ENCODE measurements at places on chromosomes 5 and 9.
A peak's percentile ranks its signal among the peaks of the same experiment; 100 is the strongest.

DNA sequence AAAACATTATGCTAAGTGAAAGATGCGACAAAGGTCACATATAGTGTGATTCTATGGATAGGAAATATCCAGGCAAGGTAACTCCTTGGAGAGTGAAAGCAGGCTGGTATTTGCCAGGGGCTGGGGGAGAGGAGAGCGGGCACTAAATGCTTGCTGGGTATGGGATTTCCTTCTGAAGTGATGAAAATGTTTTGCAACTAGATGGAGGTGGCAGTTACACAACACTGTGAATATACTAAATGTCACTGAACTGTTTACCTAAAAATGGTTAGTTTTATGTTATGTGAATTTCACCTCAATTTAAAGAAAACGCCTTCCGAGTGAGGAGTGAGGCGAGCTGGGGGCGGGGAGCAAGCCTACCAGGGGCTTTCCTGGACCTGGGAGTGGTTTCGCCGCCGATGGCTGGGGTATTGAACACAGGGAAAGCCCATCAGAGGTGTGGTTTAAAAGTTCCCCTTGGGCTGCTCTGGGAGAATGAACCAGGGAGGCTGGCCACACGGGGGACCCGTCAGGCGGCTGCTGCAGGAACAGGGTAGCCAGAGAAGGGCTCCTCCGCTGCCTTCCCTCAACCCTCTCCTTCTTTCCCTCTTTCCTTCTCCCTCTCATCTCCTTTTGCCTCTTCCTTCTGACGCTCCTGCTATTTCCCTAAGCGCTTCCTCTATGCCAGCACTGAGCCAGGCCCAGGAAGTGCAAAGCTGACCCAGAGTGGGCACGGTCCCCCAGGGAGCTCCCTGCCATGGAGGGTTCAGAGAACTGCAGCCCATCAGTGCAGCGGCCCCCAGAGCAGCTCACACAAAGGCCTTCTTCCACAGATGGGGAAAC, 4.9 kb downstream of the AKNA start:
- DNase-seq, result peak; percentile 55

DNA sequence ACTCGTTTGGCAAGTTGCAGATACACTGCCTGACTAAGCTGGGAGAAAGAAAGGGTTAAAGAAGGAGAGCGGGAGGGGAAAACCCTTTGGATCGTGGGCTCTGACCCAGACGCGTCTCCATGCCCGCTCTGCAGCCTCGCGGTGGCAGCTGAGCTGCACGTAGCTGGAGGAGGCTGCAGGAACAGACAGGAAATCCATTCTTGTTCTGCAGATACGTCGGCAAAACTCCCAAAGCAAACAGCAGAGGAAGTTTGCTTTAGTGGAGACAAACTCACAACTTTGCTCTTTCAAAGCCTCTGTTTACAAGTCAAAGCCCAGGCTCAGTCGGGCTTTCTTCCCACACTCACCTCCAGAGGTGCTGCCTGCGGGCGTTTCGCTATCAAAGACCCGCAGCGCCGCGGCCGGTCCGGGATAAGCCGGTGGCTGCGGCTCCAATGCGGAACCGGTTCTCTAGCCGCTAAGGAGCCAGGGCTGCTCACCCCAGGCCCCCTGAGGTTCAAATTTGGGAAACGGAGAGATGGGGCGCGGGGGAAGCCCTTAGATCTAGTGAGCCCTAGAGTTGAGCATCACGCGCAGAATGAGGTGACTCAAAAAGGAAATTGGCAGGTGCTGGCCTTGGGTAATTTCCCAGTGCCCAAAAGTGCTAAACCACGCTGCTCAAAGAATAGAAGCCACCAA, 60.7 kb downstream of the MAT2B start:
- DNase-seq, result peak; percentile 13

DNA sequence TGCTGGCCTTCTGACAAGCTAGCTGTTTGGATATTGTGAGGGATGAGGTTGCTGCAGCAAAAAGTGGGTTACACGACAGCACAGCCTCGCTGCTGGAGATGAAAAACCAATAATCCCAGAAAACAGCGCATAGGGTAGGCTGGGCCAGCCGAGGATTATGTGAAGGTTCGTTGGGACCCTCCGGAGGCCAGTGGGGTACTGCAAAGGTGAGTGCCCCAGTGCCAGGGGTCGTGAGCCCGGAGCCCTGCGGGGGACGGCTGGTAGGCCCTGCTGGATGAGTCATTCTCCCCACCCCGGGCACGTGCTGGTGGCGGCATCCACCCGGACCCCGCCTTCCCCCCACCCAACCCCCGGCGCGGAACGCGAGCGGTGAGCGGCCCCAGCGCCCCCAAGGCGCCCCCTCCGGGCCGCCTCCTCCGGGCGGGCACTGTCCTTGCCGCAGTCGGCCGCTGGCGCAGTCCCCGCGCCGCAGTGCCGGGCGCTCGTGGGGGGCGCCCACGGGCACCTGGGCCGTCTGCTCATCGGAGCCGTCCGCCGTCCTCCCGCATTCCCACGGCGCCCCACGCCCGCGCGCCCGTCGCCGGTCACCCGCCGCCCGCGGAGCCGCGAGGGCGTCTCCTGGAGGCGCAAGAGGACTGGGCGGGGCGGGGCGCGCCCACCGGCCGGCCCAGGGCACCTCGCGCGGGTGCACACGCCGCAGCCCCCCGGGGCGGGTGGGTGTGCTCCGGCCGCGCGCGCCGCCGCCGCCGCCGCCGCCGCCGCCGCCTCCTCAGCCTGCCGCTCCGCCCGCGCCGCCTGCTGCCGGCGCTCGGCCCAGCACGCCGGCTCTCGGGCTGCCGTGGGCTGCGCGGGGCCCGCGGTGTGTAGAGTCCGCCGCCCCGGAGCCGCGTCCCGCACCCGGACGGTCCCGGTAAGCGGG, at the start of gene PHF24:
TSS of gene PHF24 (plus strand) at position 794 of the 919 bp plus-strand sequence. CDS start 13,014 bp downstream, outside the sequence.
- peak; percentile 19 for DNase-seq

DNA sequence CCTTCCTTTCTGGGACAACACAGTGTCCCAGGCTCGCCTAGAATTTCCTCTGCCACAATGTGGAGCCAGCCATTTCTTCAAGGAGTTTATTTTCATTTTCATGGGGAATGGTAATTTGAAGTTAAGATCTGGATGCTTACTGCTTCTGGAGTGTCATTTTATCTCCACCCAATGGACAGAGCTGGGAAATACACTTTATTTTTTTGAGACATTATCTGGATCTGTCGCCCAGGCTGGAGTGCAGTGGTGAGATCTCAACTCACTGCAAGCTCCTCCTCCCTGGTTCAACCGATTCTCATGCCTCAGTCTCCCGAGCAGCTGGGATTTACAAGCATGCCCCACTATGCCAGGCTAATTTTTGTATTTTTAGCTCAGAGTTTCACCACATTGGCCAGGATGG, 12.7 kb upstream of the THG1L start:
- DNase-seq, result peak; percentile 42

GRCh38 chr5:150448334-150448733, 1.2 kb downstream of the RPS14 start:
- no peak for DNase-seq

DNA sequence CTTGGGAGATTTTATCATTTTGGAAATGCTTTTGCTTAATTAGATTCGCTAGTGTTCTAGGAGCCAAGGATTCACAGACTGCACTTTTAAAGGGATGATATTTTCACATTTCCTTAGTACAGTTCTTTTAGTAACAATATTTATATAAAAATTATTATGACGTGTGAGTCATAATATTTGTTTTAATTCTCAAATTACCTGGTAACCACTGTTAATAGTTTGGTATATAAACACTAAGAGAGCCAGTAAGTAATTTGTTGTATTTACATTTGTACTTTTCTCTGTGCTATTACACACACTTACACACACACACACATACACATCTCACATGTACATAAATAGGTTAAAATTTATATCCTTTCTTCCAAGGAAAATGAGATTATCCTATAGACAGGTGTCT, 58.8 kb upstream of the RAD23B start:
- no peak for DNase-seq

DNA sequence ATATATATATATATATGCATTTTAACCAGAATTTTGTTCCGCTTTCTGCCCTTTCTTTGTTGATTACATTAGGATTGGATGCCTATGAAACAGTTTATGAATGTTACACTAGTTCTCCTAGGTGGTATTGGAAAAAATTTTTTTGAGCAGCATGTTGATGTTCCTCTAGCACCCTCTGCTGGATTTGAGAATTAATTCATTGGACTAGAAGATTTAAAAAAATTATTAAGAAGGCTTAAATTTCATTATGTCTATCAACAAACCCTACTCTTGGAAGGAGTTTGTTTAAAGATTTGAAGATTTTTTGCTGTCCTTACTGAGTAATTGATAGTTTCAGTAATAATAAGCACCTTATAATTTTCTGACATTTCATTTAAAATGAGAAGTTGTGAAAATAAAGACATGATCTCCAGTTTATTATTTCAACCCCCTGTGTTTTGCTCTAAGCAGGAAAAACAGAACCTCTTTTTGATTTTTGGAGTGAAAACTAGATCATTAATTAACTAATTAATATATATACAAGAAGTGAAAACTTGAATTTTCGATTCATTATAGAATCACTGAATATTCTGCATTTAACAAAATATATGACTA, 89.6 kb downstream of the CCDC171 start:
- peak; percentile 10 for DNase-seq
